ENCODE measurements at places on chromosomes 6 and 20. TPM values are rescaled to one million over a fixed set of nuclear protein-coding genes. Genes with fewer than 3 reads are reported as not detected.

Gene HTR1E
- total RNA-seq: not detected

DNA sequence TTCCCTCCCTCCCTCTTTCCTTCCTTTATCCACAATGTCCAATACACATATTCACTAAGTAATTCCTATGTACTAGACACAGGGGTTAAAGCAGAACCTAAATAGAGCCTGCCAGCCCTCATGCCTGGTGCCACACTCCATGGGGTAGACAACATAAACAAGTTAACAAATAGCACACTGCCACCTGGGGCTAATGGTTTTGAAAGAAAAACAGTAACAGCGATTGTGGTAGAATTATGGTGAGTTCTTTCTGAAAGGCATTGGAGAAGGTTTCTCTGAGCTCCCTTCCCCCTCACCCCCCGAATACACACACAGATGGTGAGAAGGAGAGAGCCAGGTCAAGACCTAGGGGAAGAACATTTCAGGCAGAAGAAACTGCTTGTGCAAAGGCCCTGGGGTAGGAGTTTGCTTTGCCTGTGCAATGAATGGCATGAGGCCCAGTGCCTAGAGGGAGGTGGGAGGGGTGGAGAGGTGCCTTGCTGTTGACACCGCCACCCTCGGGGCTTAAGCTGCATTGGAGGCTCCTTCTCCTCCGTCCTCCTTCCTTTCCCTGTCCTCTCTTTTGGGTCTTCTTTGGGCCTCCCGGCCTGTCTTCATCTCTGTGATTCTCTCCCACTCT lies 502.4 kb upstream of the SULF2 start:
- DNase-seq: no peak
- peaks cover 4% of the 10 kb centered on the region for H3K27me3 ChIP-seq
- H3K36me3 ChIP-seq: no peaks in the 10 kb centered on the region
- H3K4me3 ChIP-seq: no peak overlapping the region
- no peak overlapping the region for H3K27ac ChIP-seq

DNA sequence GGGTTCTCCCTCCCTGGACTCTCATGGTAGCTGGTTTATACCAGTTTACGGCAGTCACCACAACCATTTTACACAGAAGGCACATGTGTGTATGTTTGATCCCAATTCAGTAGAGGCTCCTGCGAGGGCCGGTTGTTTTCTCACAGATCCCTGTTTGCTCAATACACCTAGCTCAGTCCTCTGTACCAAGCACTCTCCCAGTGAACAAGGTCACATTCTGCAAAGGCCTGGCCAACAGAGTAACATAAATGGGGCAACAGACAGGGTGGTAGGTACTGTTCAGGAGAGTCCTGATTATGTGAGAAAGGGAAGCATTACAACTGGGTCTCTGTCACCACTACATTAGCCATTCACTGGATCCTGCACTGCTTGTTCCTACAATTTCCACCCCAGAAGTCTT lies 84.4 kb downstream of the ELOVL5 start:
- no peak overlapping the region for H3K27ac ChIP-seq
- DNase-seq: no peak
- peaks cover 46% of the 10 kb centered on the region for H3K36me3 ChIP-seq
- no peaks in the 10 kb centered on the region for H3K4me1 ChIP-seq
- H3K27me3 ChIP-seq: no peaks in the 10 kb centered on the region
- no peak overlapping the region for H3K4me3 ChIP-seq

DNA sequence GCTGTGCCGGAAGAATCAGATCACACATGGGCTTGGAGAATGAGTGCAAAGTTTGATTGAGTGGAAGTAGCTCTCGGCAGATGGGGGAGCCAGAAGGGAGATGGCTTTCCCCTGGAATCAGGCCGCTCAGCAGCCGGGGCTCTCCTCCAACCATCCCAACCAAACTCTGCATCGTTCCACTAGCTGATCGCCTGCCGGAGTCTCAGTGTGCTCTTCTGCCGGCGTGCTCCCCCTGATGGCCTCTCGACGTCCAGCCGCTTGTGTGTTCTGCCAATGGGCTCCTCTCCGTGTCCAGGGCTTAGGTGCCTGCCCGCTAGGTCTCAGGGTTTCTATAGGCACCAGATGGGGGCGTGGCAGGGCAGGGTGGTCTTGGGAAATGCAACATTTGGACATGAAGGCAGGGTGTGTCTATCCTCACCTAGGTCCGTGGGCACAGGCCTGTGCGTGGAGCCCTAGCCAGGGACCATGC lies 4.9 kb upstream of the BIRC7 start:
- no peaks in the 10 kb centered on the region for H3K27me3 ChIP-seq
- DNase-seq: no peak
- peak overlapping the region; percentile 62 for H3K27ac ChIP-seq
- H3K36me3 ChIP-seq: no peaks in the 10 kb centered on the region
- no peak overlapping the region for H3K4me3 ChIP-seq

- no peaks in the 10 kb centered on the region for H3K4me1 ChIP-seq
- no peaks in the 10 kb centered on the region for H3K27me3 ChIP-seq
- H3K36me3 ChIP-seq: no peaks in the 10 kb centered on the region
- H3K4me3 ChIP-seq: no peak overlapping the region
Measured at GRCh38 chr6:165798991-165799390, 135.9 kb upstream of the PDE10A start.

- H3K27me3 ChIP-seq: no peaks in the 10 kb centered on the region
- no peak overlapping the region for H3K4me3 ChIP-seq
- no peaks in the 10 kb centered on the region for H3K4me1 ChIP-seq
- DNase-seq: no peak
- no peaks in the 10 kb centered on the region for H3K36me3 ChIP-seq
Measured at GRCh38 chr6:52227495-52227894, 16.8 kb downstream of the IL17F start.
